NCI-H2171 treated with DMSO at 0.1 percent for 48 hours (cell line): ENCODE measurements at places on chromosomes 7 and 10.
A peak's percentile ranks its signal among the peaks of the same experiment; 100 is the strongest.

- no peak for DNase-seq
These were observed 1.5 kb downstream of the IRF5 start for GRCh38 chr7:128939075-128939860.

GRCh38 chr7:137667633-137668387, 179.0 kb downstream of the DGKI start:
- peak; percentile 52 for DNase-seq

DNA sequence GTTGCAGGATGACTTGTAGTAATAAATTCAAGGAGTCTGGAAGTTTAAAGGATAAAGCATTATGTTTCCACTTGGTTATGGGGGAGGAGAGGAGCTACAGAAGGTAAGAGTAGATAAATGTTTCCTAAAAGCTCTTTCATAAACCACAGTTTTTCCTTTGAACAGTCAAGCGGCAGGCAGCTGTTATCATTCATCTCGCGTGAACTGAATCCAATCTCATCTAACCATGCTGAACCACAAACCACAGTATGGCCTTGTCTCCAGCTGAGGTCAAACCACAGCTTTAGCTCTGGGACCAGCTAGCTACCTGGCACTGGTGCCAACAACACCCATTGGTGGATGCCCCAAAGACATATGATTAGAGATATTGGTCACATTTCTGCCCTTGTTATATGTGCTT, 63.3 kb downstream of the NOC3L start:
- no peak for DNase-seq

DNA sequence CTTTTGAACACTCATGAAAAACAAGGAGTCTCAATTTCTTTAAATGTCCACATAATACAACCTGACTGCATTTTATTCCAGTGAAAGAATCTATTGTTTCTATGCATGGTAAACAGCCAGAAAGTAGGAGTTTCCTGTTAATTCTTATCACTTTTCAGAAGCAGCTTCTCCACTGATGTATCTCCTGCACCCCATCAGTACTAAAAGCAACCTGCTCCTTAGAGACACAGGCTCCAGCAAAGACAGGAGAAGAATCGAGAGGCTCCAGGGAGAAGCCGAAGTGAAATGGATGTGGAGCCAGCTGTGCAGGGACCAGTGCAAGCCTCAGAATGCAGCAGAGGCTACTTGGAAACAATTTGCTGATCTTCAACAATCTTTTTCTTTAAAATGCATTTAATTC, 16.4 kb upstream of the C10orf120 start:
- no peak for DNase-seq

- no peak for DNase-seq
These were observed 61.1 kb upstream of the DDC start for GRCh38 chr7:50626286-50626685.

DNA sequence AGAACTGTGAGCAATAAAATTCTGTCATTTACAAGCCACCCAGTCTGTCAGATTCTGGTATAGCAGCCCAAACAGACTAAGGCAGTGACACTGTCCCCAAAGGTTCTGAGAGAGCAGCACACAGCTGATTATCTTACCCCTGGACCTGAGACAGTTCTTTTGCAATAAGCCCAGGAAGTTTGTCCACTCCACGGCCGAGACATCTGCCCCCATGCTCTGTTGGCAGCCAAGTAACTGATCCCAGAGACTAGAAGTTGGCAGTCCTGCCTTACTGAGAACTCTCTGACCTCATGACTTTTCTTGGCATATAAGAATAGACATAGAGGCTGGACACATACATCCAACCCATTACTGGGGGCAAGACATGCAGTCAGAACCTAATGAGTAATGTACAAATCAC, 243.0 kb upstream of the GRB10 start:
- DNase-seq: no peak

- DNase-seq: no peak
These were observed 37.1 kb downstream of the PRKCQ start for GRCh38 chr10:6542999-6543430.
